Effector memory CD4-positive, alpha-beta T cell (primary cell): ENCODE measurements at places on chromosomes 5 and 9.

GRCh38 chr5:72597456-72597948 lies 90.3 kb upstream of the ZNF366 start:
- no peak for DNase-seq

- no peak for DNase-seq
Measured at GRCh38 chr9:37956423-37956820, 52.5 kb upstream of the SLC25A51 start.

- DNase-seq, result no peak
Measured at GRCh38 chr5:179406031-179406961, 61.0 kb upstream of the ADAMTS2 start.

DNA sequence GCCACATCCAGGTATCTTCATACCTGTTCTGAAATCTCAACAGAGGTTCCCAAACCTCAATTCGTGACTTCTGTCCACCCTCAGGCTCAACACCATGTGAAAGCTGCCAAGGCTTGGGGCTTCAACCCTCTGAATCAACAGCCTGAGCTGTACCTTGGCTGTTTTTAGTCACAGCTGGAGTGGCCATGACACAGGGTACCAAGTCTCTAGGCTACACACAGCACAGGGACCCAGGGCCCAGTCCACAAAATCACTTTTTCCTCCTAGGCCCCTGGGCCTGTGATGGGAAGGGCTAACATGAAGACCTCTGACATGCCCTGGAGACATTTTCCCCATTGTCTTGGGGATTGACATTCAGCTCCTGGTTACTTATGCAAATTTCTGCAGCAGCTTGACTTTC lies 464.9 kb downstream of the ELAVL2 start:
- no peak for DNase-seq

DNA sequence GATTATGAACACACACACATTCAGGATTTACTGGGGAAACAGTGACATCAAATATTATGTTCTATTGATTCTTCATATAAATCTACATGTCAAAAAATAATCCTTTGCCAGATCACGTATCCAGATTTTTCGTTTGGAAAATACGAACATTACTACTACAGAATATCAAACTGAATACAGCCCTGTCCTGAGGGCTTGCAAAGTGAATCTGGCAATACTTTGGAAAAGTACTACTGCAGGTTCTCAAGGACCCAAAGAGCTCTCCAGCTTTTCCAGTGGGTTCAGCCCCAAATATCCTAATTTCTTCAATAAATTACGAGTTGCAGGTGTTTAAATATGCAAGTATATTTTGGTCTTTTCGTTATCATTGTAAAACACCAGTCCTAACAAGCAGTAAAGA lies 411 bp upstream of the NDUFS4 start:
- no peak for DNase-seq

DNA sequence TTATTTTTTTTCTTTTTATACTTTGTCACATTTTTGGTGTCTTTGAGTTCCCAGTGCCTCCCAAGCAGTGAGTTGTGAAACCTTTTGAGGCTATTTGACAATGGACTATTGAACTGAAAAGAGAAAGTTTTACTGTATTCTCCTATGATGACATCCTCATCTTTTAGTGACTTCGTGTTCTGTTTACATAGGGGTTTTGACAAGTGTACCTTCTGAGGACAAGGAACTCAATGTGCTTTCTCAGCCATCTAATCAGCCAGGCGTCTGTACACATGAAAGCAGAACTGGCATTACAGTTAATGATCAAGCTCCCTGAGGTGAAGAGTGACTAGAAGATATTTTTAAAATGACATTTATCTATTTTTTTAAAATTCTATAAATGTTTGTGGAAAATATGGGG lies 175.5 kb downstream of the ANXA1 start:
- DNase-seq, result no peak

- no peak for DNase-seq
Measured at GRCh38 chr9:14062586-14063221, 251.2 kb downstream of the NFIB start.

DNA sequence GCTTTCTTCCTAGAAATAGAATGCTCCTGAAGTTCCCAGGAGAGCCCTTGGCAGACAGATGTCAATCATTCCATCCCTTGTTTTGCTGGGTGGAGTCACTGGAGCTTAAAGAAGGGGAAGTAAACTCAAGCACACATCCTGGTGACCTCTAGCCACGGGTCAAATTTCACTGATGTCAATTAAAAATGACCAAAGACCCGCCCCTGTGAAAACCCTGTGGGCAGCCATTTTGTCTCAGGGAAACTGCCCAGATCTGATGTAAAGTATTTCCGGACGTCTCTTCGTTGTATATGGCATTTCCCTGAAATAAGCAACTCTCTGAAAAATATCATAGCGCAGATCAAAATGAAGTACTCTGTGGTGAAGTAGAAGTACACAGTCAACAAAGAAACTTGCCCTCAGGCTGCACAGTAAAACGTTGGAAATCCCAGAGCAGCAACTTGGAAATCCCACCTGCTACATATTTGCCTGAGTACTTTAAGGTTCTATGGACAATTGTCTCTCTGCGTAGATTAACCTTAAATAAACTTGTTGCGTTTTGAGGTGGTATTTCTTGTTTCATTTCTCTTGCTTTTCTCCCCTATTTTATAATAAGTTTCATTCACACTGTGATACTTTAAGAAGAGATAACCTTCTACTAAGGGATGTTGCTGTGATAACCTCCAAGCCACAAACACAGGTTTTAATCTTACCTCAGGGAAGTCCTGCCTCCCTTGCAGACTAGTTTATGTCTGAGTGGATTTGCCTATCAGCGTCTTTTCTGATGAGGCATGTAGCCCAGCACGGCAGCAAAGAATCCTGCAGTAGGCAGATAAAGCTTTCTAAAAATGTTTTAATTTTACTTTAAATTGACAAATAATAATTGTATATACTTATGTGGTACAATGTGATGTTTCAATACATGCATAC lies 60.9 kb upstream of the PIP5K1B start:
- no peak for DNase-seq

- peak; percentile 81 for DNase-seq
Measured at GRCh38 chr9:83978992-83979811, 813 bp downstream of the HNRNPK start.

DNA sequence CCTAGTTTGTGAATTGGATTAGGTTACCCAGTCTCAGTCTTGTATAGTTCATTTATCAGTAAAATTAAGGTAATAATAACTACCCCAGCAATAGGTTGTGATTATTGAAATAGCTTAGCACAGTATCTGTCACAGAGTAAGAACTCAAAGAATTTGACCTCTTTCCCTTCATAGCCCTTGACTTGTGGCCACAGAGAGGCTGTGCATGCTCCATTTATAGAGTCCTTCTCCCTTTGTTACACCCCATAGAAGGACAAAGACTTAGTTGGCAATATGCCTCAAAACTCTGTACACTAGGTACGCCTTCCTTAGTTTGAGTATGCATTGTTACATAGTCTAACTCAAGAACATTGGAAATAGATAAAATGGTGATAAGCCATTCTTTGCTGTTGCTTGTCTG lies 257.2 kb downstream of the KCTD16 start:
- DNase-seq, result no peak

DNA sequence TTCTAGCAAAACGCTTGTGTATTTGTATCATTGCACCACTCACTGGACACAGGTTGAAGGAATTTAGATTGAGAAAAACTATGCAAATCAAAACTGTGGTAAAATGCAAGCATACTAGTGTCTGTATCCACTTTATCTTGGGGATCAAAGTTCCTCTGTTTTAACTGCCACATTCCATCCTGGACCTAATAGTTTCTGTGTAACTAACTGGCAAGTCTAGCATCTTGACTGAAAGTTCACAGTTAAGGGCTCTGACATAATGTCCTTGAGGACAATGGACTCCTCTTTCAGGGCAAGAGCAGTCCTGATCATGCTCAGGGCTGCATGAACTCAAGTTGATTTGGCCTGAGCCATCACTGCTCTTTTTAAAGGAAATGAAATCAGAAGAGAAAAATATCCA lies 30.7 kb downstream of the NFIB start:
- no peak for DNase-seq

- no peak for DNase-seq
Measured at GRCh38 chr9:21455320-21455719, 15.1 kb downstream of the IFNA1 start.

DNA sequence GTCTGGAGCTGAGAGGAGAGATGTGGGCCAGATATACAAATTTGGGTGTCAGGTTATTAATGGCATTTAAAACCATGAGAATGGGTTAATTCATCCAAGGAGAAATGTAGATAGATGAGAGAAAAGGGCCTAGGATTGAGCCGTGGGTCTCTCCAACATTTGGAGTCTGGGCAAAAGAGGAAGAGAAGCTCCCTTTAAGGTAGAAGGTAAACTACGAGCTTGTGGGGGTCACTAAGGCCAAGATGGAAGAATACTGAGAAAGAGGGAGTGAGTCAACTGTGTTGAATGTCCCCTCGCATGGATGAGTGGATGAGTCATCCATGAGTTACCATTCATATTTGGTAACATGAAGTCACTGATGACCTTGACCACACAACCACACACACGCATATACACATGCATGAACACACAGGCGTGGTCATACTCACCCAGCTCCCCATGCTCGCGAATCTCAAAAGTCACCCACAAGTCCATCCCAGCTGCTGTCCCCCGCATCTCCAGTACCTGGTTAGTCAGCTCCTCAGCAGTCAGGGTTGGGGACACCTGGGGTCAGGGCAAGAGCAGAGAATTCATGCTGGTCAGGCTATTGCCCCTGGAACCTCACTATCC lies 6.8 kb upstream of the FCHSD1 start:
- DNase-seq, result no peak

GRCh38 chr9:105064248-105065097 lies 136.5 kb upstream of the ABCA1 start:
- DNase-seq, result no peak

DNA sequence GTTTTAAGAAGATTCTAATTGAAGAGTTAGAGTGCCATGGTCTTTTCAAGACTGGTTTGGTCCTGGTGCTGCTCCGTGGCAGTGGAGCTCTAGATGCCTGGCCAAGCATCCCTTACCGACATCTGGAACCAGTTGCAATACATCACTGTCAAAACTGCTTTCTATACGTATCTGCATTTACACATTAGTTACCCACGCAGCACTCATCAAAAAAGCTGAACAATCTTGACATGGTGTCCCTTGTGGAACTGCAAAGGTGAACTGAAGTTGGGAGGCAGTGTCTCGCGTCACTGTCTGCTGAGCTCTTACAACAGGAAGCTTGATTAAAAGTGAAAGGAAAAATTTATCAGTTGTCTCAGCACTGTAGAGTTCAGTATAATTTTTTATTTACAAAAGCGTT lies 82.6 kb downstream of the PBX3 start:
- peak; percentile 2 for DNase-seq

DNA sequence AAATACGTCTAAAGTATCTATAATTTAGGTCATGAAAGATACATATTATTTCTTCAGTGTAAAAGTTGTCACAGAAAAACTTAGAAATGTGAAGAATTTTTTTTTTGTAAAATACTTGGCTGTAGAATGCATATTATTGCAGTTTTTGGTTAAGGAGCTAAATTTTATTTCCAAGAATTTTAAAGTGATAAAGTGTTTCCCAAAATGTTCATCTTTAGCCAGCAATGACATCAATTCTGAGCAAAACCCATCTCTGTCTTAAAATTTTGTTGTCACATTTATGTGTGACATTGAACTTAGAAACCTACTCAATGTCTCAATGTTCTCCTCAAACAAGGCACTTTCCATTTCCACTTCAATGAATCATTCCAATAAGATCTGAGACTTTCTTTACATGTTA lies 47.8 kb upstream of the RPS23 start:
- DNase-seq, result no peak

GRCh38 chr5:56028708-56029107 lies 33.9 kb upstream of the IL6ST start:
- DNase-seq, result no peak

- no peak for DNase-seq
Measured at GRCh38 chr5:149456597-149457392, 77.7 kb upstream of the IL17B start.

DNA sequence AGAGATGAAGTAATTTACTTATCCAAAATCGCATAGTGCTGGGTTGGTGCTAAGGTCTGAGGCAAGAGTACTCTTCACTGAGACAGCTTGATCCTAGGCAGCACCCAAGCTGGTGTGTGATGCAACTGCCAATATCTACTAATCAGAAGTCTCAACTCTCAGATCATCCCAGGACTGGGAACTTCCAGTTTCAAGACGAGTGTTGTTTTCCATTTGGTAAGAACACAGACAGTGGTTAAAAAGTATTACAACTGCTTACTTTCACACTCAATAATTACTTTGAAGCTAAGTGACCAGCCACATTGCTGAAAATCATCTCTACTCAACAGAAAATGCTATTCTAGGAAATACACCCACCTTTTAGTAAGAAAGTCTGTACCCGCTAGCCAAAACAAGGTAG lies 45.3 kb downstream of the FBXW11 start:
- no peak for DNase-seq

DNA sequence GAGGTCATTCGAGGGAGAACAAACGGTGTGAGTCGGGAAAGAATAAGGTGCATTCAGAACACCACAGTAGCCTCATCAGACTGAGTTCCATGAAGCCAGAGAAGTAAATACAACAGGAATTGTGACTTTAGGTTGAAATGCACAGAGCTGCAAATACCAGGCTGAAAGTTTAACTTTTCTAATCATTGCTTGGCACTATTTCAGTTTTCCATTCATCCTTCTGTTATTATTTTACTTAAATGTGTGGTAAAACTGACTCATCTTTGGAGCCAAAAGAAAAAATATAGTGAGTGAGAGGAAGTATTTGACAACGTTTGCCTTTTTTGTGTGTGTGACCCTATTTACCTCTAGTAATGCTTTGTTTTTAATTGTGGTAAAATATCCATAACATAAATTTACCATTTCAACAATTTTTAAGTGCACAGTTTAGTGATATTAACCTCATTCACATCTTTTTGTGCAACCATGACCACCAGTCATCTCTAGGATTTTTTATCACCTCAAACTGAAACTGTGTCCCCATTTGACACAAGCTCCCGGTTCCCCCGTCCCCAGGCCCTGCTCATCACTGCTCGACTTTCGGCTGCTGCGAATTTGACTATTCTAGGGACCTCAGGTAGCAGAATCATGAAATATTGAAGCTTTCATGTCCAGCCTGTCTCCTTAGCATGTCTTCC lies 166.8 kb downstream of the HSD17B3 start:
- DNase-seq, result no peak

DNA sequence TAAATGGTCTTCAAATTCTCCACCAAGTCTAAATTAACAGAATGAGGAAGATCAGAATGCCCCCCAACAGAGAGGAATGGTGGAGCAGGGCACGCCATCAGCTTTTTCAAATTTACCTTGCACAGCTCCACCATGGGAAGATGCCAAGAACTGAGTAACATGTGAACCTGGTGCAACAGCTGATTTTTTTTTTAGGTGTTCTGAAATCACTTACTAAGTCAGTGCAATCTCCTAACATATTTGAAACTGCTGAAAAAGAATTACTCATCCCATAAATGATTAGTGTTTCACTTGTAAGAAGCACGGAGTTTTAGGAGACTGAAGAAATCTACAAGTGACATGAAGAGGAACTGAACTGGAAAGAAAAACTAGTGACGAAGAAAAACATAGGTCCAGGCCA lies 5.1 kb downstream of the TMEM245 start:
- DNase-seq, result no peak

DNA sequence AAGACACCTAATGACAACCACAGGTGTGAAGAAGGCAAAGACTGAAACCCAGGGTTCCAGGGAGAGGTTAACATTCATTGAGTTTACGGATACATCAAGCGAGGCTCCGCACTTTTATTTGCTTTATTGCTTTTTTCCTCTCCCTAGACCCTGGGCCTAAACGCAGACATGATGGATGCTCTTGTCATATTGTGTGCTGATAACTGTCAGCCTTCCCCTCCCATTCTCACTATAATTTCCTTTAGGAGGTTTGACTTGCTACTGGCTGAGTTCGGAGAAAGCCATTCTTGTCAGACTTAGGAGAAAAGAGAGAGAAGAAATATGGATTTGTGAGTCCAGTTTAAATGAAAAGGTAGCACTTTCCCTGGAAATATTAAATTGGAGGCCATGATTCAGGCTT lies 471.6 kb downstream of the DNAH5 start:
- no peak for DNase-seq
